ENCODE measurements at places on chromosomes 3 and 15. TPM values are rescaled to one million over a fixed set of nuclear protein-coding genes. Genes with fewer than 3 reads are reported as not detected.

DNA sequence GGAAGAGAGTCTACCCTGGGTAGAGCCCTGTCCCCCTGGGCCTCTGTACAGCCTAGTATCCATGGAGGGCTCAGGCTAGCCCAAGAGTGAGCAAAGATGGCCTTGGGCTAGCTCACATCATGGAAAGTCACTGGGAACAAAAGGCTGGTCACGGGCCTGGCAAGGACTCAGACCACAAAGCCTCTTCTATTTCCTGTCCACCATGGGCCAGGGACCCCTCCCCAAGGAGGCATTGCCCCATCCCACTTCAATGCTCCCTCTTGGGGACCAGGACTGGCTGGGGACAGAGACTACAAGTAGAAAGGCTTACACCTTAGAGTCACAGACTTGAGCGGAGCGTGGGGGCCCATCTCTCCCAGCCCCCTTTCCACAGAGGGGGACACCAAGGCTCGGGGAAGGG, 16.9 kb downstream of the DUSP7 start:
- DNase-seq, result no peak

DNA sequence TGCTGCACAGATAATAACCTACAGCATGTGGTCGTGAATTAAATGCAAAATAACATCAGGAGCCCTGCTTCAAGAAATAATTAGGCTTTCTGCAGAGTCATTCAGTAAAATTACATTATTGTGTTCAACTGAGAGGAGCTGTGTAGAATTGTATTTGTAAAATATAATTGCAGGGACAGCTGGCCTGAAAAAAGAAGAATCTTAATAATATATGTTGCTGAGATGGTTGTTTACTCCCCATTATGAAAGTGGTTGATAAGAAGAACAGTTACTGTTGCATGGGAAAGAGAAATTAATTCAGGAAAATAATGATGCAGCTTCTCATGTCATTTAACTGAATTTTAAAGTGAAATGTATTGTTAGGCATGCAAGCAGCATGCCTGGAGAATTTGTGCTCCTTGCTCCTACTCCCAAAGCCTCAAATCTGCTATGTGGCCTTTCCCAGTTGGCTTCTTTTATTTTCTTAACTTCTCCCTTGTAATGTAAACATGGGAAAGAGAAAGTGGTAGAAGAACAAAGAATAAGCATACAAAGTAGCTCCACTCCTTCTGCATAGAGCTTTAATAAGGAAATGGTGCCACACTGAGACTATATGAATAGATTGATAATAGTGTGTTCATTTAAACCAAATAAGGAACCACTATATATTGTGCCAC, 100.1 kb downstream of the VGLL3 start:
- DNase-seq, result no peak

GRCh38 chr3:192246847-192247559, 480.3 kb downstream of the FGF12 start:
- DNase-seq, result no peak

DNA sequence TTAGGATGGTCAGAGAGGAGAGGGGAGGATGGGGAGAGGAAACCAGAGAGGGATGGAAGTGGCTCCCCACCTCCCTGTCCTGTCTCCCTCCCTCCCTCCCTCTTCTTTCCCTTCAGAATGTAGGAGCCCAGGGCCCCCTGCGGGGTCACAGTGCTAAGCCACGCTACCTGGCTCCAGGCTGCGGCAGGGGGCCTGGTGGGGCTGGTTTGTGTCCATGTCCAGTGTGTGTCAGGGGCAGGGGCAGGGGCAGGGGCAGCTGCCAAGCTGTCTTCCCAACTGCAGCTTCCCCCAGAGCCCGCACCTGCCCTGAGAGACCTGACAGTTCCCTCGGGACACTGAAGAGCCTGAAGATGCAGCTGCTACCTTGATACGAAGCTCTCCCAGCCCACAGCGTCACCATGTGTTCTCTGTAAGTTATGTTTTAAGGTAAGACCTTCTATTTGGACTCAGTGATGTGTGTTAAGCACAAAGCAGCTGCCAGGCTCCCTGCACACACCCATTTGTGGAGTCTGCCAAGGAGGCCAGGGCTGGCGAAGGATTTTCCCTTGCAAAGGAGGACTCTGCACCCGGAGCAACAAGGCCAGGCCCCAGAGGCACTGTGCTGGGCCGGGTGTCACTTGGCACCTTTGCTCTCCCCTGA, 121.8 kb upstream of the SMAD3 start:
- no peak for DNase-seq

- no peak for DNase-seq
Observed at GRCh38 chr3:3628676-3629328, 170.4 kb upstream of the LRRN1 start.

DNA sequence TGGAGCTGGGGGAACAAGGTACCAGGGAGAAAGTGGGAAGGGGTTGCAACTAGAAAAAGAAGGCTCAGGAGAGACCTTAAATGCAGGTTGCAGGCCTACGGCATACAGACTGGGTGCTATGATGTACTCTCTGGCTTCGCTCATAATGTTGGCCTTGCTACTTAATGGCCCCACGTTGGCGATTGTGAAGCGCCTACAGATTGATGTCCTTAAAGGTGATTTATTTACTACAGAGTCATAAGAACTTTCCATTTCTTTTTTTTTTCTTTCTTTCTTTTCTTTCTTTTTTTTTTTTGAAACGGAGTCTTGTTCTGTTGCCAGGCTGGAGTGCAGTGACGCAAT, 25.4 kb downstream of the ZBTB38 start:
- no peak for DNase-seq

DNA sequence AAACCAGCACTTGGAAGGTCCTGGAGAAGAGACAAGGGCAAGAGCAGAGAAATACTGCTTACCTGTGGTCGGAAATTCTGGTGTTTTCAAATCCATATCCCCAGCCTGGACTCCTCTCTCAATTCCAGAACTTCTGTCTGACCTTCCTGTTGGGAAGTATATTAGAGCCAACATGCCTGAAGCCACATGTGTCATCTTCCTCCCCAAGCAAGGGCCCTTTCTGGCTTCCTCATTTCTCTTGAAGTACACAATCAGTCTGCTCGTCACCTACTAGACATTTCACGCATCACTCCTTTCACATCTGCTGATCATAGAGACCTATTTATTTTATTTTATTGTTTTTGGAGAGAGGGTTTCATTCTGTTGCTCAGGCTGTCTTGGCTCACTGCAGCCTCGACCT, 8.4 kb downstream of the PARP14 start:
- no peak for DNase-seq

- no peak for DNase-seq
Observed at GRCh38 chr3:52705438-52705687, 228 bp downstream of the GLT8D1 start.

GRCh38 chr3:180290300-180290699, 253.6 kb upstream of the PEX5L start:
- DNase-seq, result no peak

- peak; percentile 30 for DNase-seq
Observed at GRCh38 chr3:197305854-197306253, 7.4 kb upstream of the DLG1 start.

- no peak for DNase-seq
Observed at GRCh38 chr15:42611532-42611931, 36.1 kb downstream of the STARD9 start.

GPR176 gene
- total RNA-seq, result 0.30 TPM

LRIG1 gene
- total RNA-seq, result 19.1 TPM

All from activated CD4-positive, alpha-beta T cell treated with anti-CD3 and anti-CD28 coated beads for 36 hours (primary cell).